ENCODE measurements at places on chromosomes 5 and 9.

DNA sequence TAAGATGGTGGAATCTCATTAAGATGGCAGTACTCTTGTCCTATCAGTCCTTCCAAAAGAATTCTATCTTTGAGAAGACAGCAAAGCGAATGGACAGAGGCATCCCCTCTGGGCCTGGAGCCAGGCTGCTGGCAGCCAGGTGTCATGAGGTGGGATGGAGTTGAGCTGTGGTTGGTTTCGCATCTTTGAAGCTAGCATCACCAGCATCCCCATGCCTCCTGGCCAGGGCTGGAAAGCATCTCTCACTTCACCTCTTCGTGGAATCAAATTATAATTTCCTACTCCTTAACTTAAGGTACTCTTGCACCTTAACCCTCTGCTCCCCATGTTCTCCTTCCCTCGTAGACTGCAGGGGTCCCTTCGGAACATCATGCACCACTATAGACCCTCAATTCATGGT lies 248.3 kb downstream of the GADD45G start:
- DNase-seq = no peak

GRCh38 chr5:172280929-172281328 lies 2.6 kb downstream of the UBTD2 start:
- DNase-seq = peak; percentile 70

DNA sequence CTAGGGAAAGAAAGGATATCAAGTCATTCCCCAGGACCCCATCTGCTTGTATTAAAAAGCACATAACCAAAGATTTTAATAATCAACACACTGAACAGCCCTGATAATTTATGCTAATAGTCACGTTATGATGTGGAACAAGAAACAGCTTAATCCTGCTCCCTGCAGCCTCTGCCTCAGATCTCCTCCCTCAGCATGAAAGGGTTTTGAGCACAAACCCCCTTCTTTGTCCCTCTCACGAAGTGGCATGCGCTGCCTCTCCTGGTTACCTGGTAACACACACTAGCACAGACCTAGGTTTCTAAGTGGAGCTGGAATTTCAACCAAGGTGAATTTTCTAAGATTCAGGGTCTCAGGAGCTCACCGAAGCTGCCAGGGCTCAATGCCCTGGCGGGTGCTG lies 5.1 kb downstream of the IGFBPL1 start:
- DNase-seq = no peak

DNA sequence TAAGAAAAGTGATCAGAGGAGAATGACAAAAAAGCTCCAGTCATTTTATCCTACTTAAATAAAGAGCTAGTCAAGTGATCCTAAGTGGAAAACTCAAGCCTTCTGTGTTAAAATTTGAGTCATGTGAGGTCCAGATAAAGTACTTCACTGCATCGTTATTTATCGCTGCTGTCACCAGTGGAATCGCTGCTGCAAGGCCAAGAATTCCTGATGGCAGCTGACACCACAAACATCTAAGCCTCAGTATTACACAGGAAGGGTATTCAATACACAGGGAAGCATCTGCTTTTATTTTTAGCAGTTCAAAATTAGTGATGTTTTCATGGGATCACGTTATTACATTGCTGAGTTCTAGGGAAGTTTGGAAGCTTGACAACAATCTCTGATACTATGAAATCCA lies 190.3 kb downstream of the GOLPH3 start:
- DNase-seq = no peak

DNA sequence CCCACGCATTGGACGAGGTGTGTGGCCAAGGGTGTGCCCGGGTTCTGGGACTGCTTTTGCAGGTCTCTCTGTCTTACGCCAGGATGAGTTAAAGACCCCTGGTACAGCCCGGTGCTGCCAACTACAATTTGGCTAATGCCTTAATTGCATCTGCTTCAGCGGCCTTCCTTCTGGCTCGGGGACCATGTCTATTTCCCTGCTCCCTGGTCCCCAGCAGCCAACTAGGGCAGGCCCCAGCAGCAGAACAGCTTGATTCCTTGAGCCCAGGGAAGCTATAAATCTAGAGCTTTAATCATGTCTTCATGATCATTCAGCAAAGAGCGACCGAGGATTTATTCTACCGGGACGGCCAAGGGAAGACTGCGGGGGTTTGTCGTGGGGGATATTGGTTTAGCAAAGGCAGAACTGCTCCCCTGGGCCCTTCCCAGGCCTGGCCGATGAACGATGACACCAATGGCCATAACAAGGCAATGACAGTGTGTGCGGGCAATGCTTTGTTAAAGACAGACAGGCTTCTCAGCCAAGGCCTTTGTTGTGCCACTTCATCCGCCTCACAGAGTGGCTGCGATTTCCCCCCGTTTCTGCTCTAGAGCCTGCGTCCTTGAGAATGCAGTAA lies 51.4 kb downstream of the CFAP77 start:
- peak; percentile 23 for DNase-seq

- peak; percentile 8 for DNase-seq
Measured at GRCh38 chr5:164326219-164326618, 820.8 kb downstream of the MAT2B start.

DNA sequence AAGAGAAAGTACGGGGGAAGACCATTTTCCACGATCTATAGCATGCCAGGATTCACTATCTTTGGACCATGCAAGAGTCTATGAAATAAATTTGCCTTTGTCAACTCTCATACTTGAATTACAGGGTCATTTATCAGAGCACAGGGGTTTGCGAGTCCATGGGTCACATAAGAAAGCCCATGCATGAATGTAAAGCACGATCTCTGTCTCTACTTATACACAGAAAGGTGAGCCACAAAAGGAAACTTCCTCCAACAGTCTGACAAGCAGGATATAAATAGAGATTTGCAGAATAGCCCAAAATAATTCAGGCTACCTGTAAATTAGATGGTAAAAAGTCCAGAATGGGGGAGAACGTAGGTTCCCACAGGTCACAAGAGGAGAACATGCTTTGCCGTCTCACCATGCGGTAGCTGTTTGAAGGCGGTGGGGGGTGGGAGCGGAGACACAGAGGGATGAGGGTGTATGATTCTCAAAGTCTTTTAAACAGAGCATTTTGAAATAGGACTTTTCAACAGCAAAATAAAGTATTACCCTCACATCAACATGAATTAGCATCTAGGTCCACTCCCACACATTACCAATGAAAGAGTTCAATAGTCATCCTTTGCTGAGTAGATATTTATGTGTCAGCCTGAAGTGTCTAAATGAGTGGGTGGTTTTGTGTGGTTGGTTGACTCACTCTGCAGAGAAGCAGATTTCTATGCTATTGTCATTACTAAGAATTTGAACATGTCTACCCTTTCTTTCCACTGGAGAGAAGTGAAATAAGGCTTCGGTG lies 279.7 kb downstream of the EBF1 start:
- no peak for DNase-seq

DNA sequence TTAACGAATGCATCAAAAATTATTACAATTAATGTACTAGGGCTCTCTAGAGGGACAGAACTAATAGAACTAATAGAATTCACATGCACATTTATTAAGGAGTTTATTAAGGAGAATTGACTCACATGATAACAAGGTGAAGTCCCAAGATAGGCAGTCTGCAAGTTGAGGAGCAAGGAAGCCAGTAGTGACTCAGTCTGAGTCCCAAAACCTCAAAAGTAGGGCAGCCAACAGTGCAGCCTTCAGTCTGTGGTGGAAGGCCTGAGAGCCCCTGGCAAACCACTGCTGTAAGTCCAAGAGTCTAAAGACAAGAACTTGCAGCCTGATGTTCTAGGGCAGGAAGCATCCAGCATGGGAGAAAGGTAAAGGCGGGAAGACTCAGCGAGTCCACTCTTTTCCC lies 633.8 kb downstream of the SEMA5A start:
- no peak for DNase-seq

DNA sequence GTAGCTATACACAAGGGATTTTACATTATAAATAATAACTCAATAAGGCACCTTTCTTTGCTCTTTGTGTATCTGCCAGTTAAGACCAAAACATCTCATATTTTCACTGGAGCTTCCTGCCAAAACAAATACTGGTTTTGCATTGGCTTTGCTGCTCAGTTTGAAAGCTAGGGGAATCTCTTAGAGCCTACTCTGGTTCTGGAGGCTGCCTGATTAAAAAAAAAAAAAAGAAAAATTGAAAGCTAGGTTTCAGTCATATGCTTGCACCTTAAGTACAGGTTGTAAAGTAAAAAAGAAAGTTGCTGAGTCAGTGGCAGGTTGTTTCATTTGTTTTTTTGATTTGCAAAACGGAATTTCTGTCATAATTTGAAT lies 2.3 kb downstream of the DENND4C start:
- no peak for DNase-seq

DNA sequence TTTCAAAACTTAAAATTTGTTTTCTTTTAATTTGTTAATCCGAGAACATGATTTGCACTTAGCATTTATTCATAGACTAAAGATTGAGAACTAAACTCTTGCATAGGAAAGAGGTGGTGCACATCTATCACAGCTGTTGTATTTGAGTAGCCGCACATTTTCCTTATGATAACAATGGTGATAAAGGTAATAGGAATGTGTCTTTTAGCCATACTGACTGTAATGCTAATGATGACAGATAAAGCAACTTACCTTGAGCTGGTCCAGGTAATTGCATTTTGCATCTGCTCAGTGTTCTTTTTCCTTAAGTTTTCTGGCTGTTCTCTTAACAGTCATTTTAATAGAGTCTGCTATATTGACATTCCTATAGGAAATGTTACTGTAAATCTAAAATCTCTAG lies 19.0 kb downstream of the PHAX start:
- DNase-seq = no peak

DNA sequence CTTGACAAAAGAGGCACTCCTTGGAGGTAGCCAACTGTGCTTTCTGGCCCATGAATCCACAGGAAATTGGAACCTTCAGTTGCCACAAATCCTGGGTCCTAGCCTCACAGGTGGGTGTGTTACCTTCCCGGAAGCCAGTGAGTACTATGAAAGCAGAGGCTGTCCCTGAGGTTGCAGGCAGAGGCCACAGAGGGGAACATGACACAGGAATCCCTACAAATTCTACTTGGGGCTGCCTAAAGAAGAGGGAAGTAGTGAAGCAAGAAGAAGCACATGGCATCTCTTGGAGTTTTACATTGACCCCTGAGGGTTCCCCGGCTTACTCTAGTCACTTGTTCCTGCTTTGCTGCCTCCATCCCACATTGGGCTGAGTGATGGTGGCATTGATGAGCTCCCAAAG lies 2.6 kb downstream of the SLC22A5 start:
- no peak for DNase-seq

DNA sequence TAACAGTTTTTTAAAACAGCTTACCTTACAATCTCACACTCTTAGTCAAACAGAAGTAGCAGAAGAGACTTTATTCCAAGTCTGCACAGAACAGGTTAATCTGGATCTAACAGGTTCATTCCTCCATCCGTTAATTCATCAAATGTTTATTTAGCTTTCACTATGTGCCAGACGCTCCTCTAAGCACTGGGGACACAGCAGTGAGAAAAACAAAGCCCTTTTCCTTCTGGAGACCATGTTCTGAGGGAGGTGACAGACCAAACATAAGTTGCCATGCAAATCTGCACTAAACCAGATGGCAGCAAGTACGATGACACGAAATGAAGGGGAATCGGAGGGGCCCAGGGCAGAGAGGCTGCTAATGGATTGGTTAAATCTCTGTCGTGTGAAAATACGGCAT lies 17.1 kb upstream of the GLIPR2 start:
- DNase-seq = peak; percentile 5

GRCh38 chr5:179261301-179262125 lies 83.7 kb downstream of the ADAMTS2 start:
- peak; percentile 88 for DNase-seq

DNA sequence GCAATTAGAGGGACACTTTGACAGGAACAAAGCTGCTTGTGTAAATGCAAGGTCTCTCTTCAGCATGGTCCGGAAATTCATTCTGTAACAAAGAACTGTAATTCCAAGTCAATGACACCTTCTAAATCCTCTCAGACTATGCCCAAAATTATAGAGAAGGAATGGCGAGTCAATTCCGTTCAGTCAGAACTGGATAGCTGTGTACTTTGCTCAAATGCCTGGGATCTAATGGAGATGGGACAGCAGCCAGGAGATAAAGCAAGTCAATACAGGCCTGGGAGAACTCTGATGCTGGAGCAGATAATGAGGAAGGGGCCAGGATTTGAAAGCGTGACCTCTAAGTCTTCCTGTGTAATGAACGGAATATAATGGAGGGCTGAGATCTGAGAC lies 96.4 kb upstream of the SPRY4 start:
- peak; percentile 45 for DNase-seq

GRCh38 chr5:163535290-163535689 lies 29.9 kb downstream of the MAT2B start:
- DNase-seq = no peak

- no peak for DNase-seq
Measured at GRCh38 chr9:86604741-86605140, 250.5 kb upstream of the TUT7 start.

DNA sequence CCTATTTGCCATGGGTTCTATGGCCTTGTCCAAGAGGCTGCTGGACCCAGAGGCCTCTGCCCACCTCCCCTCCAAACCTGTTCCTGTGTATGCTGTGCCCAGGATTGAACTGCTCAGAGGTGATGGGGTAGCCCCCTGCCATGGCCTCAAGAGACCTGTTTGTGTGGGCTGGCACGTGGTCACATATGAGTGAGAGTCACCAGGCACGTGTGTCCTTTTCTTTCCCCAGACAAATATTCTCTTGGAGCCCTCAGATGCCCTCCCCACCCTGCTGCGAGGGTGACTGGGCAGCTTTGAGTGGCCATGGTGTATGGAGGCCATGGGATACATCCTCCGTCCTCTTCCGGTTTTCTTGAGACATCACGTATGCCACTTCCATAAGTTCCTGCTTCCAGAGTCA lies 10.9 kb upstream of the TCOF1 start:
- no peak for DNase-seq

DNA sequence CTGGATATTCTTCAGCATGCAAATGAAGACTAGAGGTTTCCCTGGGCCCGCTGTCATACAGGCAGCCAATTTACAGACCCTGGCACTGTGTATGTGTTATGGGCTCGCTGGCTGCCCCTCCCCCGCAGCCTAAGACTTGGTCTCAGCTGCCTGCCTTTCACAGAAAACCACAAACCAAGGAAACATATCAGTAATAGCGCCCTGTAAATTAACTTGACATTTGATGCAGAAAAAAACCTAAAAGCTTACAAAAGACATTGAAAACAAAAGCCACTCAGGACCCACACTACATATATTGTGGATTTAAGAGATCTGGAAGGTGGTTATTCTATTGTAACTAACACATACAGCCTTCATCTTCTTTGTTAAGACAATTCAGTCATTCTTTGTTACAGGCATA lies 287.0 kb upstream of the TMEM161B start:
- peak; percentile 63 for DNase-seq

GRCh38 chr9:70805949-70806348 lies 315.5 kb downstream of the TRPM3 start:
- DNase-seq = no peak

- no peak for DNase-seq
Measured at GRCh38 chr9:98736226-98736625, 27.5 kb upstream of the GABBR2 start.

DNA sequence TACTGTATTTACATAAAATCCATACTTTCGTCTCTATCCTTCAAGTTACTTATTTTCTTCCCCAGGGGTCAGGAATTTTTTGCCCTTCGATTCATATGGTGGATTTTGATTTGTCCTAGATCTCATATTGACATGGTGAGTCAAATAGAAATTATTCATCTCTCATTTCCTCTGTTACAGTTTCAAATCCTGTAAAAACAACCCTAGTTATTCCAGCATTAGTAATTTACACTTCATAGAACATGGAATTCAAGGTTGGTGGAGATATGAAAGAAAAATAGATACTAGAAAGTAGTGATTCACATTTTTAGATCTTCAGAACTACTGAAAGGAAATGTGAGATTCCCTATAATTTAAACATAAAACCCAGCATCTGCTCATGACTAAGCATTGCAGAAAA lies 1331.0 kb upstream of the CDH9 start:
- no peak for DNase-seq
